Glutamatergic neuron (in vitro differentiated cells): ENCODE measurements at places on chromosomes 13 and 19.

GRCh38 chr13:112449545-112449930 is 73.4 kb downstream of the SPACA7 start:
- no peak for DNase-seq

DNA sequence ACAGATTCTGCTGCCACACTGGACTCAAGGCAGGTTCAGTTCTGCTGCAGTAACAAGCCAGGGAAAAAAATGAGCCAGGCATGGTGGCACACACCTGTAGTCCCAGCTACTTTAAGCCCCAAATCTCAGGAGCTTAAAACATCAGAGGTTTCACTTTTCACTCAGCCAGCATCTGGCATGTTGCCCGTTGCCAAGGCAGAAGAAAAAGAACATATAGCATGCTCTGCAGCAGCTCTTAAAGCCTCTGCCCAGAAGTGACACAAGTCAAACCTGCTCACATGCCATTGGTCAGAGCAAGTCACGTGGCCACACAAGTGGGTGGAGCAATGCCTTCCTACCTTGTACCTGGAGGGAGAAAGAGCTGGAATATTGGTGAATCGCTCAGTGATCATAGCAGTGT is 14.7 kb upstream of the ADGRE5 start:
- no peak for DNase-seq

- DNase-seq, result peak; percentile 77
Observed at GRCh38 chr19:17394891-17395415, 957 bp upstream of the CCDC194 start.

- no peak for DNase-seq
Observed at GRCh38 chr13:77898097-77898496, 20.5 kb downstream of the EDNRB start.

- DNase-seq, result no peak
Observed at GRCh38 chr13:67128136-67128535, 102.0 kb downstream of the PCDH9 start.

DNA sequence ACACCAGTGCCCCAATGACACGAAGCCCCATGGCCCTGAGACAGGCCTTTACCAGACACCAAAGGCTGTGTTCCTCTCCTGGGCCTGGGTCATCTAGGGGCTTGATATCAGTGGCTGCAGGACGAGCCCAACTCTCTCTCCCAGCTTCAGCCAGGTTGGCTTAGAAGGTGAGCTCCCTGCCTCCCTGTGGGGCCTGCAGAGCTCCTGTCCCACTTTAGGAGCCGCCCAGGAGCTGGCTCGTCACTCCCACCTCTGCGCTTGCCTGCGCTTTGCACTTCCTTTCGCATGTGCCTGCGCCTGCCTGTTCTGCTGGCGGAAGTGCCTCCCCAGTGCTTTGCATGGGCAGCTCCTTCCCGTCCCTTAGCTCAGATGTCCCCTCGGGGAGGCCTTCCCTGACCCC is 4.9 kb downstream of the CALM3 start:
- DNase-seq, result no peak

DNA sequence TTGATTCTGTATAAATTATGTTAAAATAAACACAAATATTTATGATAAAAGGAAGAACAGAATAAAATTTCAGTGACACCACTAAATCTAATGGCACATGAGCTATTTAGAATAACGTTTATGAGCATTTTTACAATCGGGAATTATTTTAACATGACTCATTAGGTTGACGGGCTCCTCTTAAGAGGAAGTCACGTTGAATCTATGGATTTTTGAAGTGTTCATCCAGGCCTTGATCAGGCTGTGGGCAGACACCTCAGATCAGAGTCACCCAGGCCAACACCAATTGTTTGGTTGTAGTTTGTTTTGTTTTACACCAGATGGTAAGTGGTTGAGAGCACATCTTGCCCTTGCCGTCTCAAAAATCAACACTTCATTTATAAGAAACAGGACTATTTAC is 257.8 kb downstream of the FOXO1 start:
- no peak for DNase-seq

DNA sequence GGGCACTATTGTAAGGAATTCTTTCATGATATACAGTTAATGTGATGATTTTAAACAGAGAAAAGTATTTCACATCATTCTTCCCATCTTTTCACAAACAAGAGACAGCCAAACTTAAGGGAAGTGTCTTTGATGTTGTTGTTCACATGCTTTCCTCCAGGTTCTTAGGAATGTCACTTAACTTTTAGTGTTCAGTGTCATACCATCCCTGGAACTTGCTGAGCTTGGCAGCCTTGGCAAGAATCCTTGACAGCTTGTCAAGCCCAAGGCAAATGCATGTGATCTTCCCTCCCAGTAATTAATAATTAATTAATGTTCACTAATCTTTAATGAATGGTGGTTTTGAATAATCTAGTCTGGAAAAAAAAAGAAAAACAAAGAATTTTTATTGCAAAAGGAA is 727.9 kb upstream of the PRR20A start:
- no peak for DNase-seq

- no peak for DNase-seq
Observed at GRCh38 chr13:74751739-74752138, 617.5 kb upstream of the KLF12 start.

- no peak for DNase-seq
Observed at GRCh38 chr19:5984600-5984999, 6.7 kb upstream of the RANBP3 start.

- no peak for DNase-seq
Observed at GRCh38 chr13:100666124-100666523, 8.5 kb downstream of the TMTC4 start.

GRCh38 chr13:94317063-94317491 is 162.4 kb downstream of the DCT start:
- no peak for DNase-seq

DNA sequence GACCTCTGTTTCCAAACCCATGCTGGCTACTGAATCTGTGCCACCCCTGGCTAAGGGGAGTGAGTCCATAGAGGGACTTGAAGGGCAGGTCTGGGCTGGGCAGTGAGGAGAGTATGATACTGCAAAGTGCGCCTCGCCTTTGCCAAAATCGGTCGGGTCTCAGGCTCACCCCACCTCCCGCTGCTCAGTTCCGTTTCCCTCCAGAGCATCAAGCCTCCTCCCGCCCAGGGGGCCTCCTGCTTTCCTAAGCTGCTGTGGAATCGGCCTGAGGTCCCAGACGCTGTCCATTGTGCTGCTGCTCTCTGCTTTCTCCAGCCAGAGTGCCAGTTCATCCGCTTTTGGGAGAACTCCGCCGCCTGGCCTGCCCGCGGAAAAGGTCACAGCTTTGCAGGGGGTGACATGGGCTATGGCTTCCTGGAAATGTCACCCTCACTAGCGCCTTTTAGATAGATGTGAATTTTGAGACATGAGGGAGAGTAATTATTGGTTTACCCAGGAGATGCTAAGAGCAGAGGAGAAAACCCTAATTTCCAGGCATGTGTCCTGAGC is 1418.4 kb downstream of the UQCRFS1 start:
- peak; percentile 28 for DNase-seq

- DNase-seq, result no peak
Observed at GRCh38 chr13:41053384-41053826, 7.9 kb upstream of the WBP4 start.

DNA sequence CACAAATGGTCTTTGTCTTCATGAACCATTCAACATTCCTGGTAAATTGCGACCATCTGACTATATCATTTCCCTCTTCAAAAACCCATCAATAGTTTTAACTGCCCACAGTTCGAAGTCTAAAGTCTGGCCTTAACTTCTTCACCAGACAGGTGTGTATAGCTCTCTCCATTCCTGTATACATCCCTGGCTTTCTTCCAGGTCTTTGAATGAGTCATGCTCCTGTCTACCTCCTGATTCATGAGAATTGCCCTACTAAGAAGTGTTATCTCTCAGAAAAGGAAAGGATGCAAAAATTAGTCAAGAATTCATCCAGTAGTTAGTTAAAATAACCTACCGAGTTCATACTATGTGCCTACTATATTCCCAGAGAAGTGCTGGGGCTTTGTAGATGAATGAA is 225.0 kb downstream of the TBC1D4 start:
- no peak for DNase-seq

DNA sequence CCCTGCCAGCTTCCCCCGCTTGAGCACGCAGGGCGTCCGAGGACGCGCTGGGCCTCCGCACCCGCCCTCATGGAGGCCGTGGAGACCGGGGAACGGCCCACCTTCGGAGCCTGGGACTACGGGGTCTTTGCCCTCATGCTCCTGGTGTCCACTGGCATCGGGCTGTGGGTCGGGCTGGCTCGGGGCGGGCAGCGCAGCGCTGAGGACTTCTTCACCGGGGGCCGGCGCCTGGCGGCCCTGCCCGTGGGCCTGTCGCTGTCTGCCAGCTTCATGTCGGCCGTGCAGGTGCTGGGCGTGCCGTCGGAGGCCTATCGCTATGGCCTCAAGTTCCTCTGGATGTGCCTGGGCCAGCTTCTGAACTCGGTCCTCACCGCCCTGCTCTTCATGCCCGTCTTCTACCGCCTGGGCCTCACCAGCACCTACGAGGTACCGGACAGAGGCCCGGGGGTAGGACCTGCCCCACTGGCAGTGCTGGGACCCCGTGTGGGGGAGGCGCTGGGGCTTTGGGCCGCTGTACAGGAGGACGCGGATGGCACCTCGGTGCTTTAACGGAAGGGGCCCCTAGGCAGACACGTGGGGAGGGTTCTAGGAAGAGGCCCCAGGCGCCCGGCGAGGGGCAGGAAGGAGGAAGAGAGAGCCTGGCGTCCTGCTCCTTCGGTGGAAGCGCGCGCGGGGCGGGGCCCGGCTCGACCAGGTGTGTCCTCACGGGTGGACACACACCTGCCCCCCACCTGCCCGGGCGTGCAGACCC is 681 bp downstream of the SLC5A5 start:
- no peak for DNase-seq
